ENCODE measurements at places on chromosomes 6 and 20.

DNA sequence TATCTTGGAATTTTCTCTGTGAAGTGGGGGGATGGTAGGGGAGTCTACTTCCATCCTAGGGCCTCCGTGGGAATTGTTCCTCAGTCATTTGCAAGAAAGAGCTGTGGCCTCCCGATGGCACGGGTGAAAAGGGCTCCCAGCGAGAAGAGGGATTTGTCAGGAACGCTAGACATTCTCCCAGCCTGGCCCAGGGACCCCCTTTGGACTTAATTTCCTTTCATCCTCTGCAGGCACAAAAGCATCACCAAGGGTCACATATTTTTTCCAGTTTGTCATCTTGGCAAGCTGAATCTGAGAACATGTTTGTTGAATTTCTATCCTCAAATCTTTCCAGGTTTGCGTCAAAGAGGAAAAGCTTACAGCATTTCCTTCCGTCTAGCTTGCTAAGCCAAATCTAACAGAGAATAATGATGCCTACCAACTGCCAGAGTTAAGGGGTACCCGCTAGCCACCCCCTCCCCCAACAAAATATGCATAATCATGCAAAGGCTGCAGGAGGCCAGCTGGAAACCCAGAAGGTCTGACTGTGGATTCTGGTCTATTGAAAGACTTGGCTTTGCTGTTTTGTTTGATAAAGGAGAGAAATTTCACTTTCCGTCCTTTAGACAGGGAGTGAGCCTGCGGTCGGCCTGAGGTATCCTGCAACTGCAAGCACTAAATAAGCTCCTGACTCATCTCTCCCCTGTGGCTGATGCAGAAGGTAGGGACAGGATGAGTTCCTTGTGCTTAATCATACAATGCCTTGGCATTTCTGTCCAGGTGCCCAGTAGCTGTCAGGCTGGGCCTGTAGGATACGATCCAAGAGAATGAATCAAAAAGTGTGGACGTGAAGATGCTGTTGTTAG lies 23.1 kb downstream of the PSMG4 start:
- DNase-seq, result no peak

DNA sequence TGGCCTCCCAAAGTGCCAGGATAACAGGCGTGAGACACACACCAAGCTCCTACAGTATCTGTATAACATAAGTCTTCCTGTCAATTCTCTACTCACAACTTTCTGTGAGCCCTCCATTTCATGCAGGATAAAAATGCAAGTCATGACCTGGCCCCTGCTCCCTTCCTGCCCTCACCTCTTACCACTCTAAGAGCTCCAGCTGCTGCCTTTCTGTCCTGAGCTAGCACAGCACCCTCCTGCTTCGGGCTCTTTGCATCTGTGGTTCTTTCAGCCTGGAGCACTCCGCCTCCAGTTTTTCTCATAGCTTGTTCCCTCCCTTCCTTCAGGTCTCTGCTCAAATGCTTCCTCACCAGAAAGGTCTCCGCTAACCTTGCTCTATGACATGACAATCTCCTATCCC lies 23.7 kb upstream of the TRPC4AP start:
- no peak for DNase-seq

DNA sequence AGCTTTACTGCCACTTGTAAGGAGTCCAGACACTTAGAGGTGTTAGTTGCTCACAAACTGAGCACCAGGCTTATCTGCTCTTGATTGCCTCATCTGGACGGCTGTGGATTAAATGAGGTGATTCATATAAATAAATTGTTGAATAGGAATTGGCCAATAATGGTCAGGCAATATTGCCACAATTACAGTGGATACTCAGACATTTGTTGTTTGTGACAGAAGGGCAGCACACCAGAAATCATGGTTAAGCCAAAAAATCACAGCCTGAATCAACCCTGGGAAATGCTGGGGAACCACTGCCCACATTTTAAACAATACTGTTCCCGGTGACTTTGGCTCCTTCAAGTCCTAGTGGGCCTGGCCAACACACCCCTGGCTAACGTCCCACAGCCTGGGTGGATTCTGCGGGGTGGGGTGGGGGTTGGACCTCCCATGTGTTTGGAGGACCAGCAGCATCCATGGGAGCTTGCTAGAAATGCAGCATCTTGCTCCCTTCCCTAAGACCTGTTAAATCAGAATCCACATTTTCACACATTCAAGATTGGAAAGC lies 29.5 kb upstream of the SPDEF start:
- no peak for DNase-seq

DNA sequence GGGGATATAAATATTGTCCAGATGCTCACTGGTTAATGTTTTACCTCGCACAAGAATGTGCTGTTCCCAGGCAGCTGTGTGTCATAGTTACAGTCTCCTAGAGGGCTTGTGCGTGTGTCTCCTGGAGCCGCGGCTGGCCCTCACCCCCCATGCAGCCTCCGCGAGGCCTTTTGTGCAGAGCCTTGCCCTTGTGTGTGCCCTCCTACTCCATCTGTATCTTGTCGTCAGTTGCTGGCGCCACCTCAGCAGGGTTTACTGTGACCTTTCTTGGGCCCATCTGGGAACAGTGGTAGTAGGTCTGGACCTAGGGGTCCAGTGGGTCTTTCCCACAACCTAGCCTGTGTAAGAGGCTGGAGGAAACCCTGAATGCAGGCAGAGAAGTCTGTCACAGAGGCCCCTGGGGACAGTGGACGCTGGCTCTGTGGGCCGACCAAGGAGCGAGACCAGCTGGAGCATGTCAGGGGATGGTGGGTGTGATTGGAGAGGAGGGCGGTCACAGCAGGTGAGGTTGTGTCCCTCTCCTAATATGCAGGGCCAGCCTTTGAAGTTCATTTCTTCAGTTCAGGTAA lies 35.2 kb downstream of the PPP1R14C start:
- DNase-seq, result no peak

DNA sequence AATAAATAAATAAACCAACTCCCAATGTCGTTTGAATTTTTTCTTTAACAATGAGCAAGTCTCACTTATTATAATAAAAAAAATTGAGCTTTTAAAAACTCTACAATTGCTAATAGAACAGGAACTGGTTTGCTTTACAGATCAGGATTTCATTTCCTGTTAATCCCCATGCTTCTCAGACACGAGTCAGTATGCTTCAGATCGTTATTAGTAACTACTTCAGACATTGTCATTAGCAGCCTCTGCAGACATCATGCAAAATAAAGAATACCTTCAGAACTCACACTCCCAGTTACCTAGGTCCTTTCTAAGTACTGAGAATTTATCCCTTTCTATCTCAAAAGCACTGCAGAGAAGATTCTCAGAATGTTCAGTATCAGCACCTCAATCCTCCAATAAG lies 10.0 kb upstream of the FAM210B start:
- no peak for DNase-seq

- DNase-seq, result no peak
These were observed 58.8 kb downstream of the RPRD1B start for GRCh38 chr20:38092260-38092857.

DNA sequence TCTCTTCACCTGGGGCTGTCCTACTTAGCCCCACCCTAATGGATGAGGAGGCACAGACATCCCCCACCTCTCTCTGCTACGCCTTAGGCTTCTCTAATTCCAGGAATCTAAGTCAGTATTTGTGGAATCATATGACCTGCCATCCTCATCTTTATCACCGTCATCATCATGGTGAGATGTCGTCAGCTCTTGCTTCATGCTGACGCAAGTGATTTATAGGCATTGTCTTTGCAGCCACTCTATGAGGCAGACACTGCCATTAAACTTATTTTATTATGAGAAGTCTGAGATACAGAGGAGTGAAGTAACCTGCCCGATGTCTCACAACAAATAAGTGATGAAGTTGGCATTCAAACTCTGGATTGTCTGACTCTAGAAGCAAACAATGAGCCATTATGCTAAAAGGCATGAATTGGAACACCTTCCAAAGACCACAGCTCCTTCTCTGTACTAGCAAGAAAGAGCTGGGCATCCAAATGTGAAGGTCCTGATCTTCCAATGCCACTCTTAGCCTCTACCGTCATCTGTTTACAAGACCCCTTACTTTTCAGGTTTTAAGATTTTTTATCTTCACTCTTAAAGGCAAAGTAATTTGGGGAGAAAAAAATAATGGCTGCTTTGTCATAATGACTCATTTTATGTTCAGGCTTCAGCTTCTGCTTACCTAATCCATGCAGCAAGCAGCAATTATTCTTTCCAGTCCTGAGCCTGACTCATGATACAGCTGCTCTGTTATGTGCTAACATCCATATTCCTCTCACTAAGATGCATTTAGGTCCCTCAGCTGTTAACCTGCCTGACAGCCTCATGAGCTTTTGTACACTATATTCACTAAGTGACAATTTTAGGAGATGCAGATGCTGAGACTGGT lies 113.7 kb upstream of the BCLAF1 start:
- no peak for DNase-seq

DNA sequence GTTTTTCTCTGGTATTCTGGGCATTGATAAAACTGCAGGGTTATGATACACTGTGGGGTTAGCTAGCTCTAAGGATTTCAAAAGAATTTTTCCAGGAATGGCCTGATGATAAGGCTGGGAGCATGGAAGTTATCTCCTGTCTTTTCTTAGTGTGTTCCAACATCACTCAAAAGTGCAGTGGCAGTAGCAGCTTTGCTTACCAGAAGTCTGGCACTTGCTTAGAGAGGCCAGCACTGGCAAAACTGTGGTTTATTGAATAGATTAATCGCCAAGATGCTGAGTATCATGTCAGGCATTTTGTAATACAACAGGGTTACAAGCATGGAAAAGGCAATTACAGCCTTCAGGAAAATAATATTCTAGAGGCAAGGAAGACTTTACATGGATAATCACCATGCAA lies 719.5 kb upstream of the GJE1 start:
- no peak for DNase-seq

DNA sequence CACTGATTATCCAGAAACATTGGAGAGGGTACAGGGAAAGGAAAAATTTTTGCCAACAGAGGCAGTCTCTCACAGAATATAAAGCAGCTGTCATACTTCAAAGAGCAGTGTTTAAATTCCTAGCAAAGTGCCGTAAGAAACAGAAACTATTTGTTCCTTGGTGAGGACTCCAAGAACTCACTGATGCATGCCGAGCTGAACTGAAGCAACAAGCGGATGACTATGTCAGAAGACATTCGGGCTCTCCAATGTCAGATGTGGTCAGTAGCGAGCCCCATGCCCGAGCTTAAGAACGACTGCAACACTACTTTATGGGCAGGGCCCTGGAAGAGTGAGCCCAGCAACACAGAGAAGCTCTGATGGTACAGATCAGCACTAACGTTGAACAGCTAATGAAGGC lies 54.7 kb downstream of the OR2B6 start:
- DNase-seq, result no peak

DNA sequence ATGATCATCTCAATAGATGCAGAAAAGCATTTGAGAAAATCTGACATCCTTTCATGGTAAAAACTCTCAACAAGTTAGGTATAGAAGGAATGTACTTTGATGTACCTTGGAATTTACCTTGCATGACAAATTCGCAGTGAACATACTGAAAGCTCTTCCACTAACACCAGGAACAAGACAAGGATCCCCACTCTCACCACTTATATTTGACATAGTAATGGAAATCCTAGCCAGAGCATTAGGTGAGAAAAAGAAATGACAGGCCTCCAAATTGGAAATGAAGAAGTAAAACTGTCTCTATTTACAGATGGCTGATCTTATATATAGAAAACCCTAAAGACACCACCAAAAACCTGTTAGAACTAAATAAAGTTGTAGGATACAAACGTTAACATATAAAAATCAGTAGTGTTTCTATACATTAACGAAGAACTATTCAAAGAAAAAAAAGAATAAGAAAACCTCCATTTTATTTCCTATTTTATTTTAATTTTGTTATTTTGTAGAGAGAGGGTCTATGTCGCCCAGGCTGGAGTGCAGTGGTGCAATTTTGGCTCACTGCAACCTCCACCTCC lies 26.9 kb downstream of the PCNA start:
- no peak for DNase-seq

- DNase-seq, result no peak
These were observed 116.4 kb upstream of the RIPOR2 start for GRCh38 chr6:25052181-25052580.

GRCh38 chr20:38883081-38883980 lies 42.9 kb upstream of the FAM83D start:
- DNase-seq, result no peak

DNA sequence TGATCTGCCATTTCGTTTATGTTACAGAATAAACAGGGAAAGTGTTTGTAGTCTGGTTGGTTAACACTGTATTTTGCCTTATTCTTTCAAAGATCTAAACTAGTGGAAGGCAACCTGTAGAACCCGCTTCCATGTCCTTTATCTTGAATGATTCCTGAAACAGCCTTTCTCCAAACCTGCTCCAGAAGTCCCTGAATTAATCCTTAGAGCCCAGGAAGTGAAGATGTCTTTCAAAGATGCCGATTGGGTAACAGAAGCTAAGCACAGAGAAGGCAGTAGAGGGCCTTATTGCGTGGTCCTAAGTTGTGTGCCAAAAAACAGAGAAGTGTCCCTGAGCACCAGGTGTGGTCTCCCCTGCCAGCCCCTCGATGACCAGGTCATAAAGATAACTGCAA lies 19.2 kb upstream of the ZSCAN16 start:
- DNase-seq, result no peak

- no peak for DNase-seq
These were observed 1.3 kb upstream of the E2F1 start for GRCh38 chr20:33687370-33687915.

DNA sequence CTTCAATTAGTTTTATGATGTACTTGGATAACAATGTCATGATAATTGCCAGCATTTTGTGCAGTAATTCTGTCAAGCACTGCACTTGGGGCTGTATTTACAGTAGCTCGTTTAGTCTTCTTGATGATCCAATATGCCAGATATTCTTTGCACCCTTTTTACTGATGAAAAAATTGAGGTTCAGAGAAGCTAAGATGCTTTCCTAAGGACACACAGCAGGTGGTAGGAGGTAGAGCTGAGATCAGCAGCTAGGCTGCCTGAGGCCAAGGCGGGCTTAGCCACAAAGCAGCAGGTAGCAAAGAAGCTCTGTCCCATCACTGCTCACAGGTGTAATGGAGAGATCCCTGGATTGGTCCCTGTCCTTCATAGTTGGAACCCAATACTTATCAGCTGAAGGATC lies 33.3 kb downstream of the SUMO4 start:
- no peak for DNase-seq

DNA sequence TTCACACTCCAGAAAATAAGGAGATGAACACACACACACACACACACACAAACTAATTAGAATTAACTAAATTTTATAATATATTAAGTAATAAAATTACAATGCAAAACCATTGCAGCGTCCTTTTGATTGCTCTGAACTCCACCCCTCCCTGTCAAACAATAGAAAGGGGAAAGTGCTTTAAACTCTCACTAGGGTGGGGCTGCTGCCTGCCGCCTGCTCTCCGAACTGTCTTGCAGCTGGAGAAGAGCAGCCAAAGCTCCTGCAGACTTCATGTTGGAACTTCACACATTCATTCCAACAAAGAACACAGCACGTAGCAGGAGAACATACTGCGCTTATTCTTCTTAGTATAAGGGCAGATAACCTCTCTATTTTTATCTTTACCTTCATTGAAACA lies 83.2 kb downstream of the GCLC start:
- DNase-seq, result no peak
